Naive thymus-derived CD8-positive, alpha-beta T cell (primary cell): ENCODE measurements at places on chromosomes 16 and 17.

DNA sequence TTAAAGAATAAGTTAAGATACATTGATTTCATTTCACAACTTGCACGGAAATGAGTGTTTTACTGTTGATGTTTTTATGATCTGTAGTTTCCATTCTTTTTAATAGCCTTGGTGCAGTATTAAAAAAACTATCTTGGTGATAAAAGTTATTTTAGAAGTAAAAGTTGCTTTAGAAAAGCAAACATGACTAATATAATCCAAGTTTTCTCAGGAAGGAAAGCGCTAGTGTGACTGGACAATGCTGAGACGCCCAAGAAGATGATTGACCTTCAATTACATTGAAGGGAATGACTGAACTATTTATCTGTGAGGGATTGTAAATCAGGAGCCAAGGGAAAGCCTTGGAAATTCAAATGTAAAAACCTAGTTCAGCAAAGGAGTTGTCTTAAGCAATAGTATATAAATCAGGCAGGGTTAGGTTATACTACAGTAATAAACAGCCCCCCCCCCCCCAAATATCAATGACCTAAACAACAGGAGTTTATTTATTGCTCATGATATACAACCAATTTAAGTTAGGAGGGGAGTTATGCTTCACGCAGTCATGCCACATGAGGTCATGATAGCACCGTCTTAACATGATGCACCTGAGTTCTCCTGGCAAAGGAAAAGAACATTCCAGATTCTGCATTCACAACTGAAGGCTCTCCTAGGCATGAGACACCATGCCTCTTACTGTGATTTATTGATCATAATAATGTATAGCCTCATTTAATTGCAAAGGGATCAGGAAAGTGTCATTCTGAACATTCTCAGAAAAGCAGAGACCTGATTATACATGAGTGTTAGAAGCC is 443.8 kb downstream of the CDH13 start:
- no peak for DNase-seq

DNA sequence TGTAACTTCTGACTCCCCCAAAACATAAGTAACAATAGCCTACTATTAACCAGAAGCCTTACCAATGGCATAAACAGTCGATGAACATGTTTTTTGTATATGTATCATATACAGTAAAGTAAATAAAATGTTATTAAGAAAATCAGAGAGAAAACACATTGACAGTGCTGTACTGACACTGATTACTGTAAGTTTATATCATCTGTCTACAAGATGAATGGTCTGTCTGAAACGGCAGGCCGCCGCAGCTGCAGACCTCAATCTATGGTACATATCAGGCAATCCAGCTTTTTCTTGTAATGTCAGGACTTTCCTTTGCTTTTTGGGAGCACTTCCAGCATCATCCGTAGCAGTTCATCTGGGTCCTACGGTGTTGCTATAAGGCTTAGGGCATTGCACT is 44.2 kb upstream of the RPH3AL start:
- DNase-seq: no peak

DNA sequence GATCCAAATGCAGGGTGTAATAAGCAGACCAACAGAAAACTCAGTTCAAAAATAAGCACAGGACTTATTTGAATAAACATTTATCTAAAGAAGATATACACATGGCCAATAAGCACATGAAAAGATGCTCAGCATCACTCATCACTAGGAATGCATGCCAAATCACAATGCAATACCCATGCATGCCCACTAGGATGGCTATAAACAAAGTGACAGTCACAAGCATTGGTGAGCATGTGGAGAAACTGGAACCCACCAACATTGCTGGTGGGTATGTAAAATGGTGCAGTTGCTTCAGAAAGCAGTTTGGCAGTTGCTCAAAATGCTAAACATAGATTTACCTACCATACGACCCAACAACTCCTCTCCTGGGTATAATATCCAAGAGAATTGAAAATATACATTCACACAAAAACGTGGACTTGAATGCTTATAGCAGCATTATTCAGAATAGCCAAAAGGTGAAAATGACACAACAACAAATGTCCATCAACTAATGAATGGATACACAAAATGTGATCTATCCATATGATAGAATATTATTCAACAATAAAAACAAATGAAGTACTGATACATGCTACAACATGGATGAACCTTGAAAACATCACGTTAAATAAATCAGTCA is 20.1 kb downstream of the UBE2O start:
- no peak for DNase-seq

- no peak for DNase-seq
Measured at GRCh38 chr17:40402668-40403067, 15.0 kb downstream of the TOP2A start.

DNA sequence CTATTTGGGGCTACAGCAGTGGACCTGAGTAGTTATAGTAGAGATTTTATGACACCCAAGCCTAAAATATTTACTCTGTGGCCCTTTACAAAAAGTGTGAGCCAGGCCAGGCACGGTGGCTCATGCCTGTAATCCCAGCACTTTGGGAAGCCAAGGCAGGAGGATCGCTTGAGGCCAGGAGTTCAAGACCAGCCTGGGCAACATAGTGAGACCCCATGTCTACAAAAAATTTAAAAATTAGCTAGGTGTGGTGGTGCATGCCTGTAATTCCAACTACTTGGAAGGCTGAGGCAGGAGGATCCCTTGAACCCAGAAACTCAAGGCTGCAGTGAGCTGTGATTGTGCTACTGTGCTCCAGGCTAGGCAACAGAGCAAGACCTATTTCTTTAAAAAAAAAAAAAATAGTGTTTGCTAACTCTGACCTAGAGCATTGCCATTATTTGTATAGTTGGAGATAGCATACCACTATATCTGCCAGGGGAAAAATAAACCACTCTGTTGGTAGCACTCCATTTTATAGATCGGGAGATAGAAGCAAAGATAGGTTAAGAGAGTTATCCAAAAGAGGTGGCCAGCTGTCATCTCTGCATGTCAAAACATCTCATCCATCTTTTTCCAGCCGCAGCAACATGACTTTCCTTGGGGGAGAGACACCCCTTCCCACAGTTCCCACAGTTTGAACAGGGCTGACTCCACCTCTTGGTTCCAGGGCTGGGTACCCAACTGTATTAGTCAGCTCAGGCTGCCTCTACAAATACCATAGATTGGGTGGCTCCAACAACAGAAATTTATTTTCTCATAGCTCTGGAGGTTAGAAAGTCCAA is 3.0 kb upstream of the ITPRIPL2 start:
- DNase-seq: no peak

GRCh38 chr17:68954146-68954896 is 871 bp downstream of the ABCA8 start:
- DNase-seq: no peak

- DNase-seq: no peak
Measured at GRCh38 chr16:5500526-5500925, 402.9 kb upstream of the EEF2KMT start.
